ENCODE measurements at places on chromosomes 2 and 18. TPM values are rescaled to one million over a fixed set of nuclear protein-coding genes. Genes with fewer than 3 reads are reported as not detected.

Gene SLC40A1
- total RNA-seq: 2.0 TPM

Gene MPP4
- total RNA-seq: 0.24 TPM

Gene GLI2
- 16.8 TPM for total RNA-seq

Gene LRATD1
- total RNA-seq: 0.17 TPM

Gene FHL2
- total RNA-seq: 52.7 TPM

Gene VRK2
- total RNA-seq: 27.7 TPM

Gene ELOA2
- not detected for total RNA-seq

Gene ABCG8
- not detected for total RNA-seq

Gene NT5C1B
- total RNA-seq: not detected

Gene ZNF892
- 0.92 TPM for total RNA-seq

Gene MARCHF4
- total RNA-seq: 21.4 TPM

Gene UGT1A5
- 0.09 TPM for total RNA-seq

Gene RIT2
- not detected for total RNA-seq

Gene SLC19A3
- total RNA-seq: 2.3 TPM

Gene ATP6V1B1
- 2.3 TPM for total RNA-seq

Gene MCFD2
- 118 TPM for total RNA-seq

Data from A549 treated with AZD2906 at 1 μM for 4 hours (cell line).